ENCODE measurements at places on chromosomes 6 and 20.

DNA sequence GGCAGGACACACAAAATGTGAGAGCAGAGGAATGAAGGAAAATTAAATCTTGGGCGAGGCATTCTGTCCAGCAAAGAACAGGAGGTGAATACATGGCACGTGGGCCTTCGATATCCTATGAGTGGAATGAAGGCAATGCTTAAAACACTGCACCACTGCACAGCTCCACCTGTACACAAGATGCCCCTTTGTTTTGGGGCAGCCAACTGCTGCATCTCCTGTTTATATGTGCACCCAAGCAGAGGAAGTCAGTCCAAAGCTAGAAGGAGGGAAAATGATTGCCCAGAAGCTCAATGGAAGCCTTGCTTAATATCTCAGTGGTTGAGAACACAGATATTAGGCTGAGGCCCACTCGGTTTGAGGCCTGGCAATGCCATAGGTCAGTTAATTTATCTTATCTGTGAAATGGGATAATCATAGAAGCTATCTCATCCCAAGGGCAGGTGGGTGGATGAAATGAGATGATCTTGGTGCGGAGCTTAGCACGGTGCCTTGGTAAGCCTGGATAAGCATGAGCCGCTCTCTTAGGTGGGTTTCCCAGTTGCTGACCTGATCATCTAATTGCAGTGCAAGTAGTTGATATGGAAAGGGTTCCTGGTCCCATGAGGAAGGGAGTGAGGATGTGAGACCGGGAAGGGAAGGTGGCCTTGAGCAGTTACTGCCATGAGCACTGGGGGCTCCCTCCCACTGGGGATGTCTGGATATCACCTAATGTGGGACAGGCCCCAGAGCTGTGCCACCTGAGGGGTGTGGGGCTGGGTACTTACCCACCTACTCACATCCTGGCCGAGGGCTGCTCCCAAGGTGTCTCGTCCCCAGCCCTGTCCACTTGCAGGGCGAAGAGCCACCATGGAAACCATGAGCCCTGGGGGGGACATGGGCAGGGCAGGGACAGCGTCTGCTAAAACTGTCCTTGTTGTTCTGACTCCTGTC lies 9.9 kb downstream of the BANF2 start:
- no peak for DNase-seq

- no peak for DNase-seq
Observed at GRCh38 chr6:29426654-29427053, 11.9 kb downstream of the OR12D1 start.

- DNase-seq = peak; percentile 34
Observed at GRCh38 chr6:30171677-30172471, 8.5 kb downstream of the TRIM15 start.

- DNase-seq = no peak
Observed at GRCh38 chr6:71043902-71044301, 87.0 kb upstream of the B3GAT2 start.

- DNase-seq = no peak
Observed at GRCh38 chr20:33164763-33165095, 3.2 kb upstream of the BPIFA2 start.

DNA sequence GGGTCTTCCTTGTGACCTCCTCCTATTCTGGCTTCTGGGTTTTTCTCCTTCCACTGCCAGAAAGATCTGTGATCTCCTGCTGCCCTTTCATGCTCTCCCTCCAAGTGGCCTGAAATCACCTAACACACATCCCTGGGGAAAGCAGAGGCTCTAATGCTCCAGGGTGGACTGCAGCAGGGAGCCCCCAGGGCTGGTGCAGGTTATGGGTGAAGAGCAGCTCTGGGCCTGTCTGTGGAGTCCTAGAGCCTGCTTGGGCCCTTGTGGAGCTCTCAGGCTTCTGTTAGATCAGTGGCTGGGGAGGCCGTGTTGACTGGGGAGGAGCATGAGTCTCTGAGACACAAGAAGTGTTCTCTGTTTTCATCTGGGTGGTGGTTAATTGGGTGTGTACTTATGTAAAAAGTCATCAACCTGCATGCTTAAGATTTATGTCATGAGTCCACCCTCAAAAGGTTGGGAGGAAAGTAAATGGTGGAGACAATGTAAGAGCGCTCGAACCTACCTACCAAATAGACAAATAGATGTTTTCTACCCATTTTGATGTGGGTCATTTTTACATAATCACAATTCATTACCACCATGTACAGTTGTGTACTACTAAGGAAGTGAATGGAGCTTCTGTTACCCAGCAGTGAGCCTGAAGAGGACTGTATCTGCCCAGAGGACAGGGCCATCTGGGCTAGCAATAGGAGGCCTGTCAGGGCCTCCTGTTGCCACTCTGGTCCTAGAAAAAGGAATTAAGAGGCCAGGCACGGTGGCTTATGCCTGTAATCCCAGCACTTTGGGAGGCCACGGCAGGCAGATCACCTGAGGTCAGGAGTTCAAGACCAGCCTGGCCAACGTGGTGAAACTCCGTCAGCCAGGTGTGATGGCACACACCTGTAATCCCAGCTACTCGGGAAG lies 32.0 kb upstream of the RNF8 start:
- DNase-seq = no peak

DNA sequence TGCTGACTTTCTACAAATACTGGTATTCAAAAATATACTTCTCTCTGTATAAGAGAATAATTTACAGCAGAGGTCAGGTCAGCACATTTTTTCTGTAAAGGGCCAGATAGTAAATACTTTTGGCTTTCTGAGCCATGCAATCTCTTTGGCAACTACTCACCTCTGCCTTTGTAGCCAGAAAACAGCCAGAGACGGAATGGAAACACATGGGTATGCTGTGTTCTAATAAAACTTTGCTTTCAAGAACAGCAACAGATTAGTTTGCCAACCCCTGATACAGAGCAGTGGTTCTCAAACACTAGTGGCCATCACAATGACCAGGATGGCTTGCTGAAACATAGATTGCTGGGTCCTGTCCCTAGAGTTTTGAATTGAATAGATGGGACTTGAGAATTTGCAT lies 46.3 kb downstream of the SYCP2L start:
- no peak for DNase-seq

- no peak for DNase-seq
Observed at GRCh38 chr6:13272131-13273046, 55.9 kb downstream of the TBC1D7 start.

All from activated T-cell treated with anti-CD3 and anti-CD28 coated beads, Interleukin-2, amount 50 U/mL, for 1 hour (primary cell).